Suprapubic skin (tissue), 4 donors: ENCODE measurements at places on chromosomes 7 and 10.

GRCh38 chr7:116526897-116527296 lies 2.1 kb downstream of the CAV1 start:
- DNase-seq, result no peak

DNA sequence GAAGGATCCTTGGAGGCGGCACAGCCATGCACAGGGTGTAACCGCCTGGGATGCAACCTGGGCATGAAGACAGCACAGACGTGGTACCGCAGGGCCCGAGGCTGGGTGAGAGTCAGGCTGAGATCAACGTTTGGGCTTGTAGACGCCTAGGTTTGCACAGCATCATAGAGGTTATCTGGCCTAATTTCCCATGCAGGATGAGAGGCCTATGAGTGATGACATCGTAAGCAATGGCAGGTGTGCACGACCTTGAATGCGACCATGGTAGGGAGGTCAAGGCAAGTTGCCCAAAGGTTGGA lies 7.5 kb downstream of the CALML3 start:
- peak; percentile 53 for DNase-seq

- peak; percentile 26 for DNase-seq
These were observed 137.8 kb upstream of the FAM20C start for GRCh38 chr7:54615-55014.

DNA sequence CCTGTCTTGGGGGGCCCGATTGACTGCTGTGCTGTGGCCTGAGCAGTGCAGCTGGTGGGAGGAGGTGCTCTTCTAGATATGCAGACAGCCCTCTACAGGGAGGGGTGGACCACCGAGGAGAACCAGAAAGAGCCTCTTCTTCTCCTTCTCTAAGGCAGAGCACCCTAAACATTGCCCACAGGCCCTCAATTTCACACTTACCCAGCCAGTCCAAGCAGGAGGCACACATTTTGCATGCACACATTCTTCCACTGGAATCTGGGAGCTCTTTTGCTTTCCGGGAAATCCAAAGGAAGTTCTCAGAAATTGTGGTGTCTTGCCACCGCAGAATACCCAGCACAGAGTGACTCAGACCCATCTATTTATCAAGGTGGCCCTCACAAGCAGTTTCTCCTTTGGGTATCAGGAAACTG lies 45.8 kb downstream of the EEPD1 start:
- no peak for DNase-seq

GRCh38 chr7:29230871-29231345 lies 36.3 kb downstream of the CHN2 start:
- DNase-seq, result no peak

DNA sequence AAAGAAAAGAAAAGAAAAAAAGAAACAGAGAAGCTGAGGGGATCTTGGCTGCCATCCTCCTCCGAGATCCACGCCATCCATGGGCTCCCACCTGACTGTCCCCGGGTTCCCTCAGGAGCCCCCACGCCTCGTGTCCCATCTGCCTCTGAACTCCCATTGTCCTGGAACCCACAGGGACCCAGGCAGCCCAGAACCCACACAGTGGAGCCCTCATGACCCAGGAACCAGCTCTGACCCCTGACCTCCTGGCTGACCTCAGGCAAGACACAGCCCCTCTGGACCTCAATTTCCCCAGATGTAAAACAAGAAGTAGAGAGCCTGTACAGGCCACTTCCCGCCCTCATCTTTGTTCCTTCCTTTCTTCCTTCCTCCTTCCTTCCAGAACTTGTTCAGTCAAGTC lies 40.4 kb downstream of the RASGEF1A start:
- DNase-seq, result no peak

- peak; percentile 63 for DNase-seq
These were observed 113.2 kb upstream of the GPR26 start for GRCh38 chr10:123552760-123553554.

DNA sequence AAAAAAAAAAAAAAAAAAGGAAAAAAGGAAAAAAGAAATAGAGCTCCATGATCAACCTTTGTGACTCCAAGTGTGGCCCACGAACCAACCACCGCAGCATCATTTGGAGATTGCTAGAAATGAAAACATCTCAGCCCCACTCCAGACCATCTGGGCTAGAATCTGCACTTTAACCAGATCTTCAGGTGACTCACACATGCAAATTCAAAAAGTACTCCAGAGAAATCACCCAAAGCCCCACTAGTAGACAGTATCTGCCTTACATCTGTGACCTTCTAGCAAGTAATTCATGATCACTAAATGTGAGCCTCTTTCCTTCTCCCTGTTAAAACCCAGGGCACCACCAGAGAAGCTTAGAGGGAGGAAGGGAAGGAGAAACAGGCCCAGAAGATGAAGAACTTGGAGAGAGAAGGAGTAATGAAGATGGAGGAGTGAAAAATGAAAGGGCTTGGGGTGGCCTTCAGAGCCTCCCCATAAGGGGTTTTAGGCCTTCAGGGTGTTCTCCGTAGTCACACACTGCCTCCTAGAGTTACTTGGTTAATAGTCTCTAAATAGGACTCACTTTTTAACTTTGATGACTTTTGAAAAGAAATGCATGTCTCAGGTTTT lies 94.0 kb downstream of the SLC37A3 start:
- DNase-seq, result no peak
